ENCODE measurements at places on chromosomes 2 and 18. TPM values are rescaled to one million over a fixed set of nuclear protein-coding genes. Genes with fewer than 3 reads are reported as not detected.
A peak's percentile ranks its signal among the peaks of the same experiment; 100 is the strongest.

Gene DIPK1C
- total RNA-seq, result not detected

DNA sequence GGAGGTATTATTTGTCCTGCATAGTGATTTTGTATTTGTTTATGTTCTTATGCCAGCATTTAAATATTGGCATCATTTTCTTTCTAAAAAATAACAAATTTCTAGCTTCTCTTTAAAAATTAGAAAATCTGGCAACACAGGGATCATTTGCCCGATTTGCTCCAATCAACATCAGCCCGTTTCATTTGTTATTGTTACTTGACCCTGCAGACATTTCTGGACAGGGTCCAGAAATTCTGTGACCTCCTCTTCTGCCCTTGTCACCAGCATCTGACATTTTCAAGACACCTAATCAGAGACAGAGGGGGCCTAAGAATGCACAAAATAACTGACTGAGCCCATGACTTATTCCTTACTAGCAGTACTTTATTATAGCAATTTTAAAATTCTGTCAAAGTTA, 253.3 kb downstream of the MREG start:
- no peak for DNase-seq

Gene CCDC85A
- not detected for total RNA-seq

- peak; percentile 76 for DNase-seq
These were observed 1.2 kb downstream of the TGOLN2 start for GRCh38 chr2:85326406-85327159.

Gene NOSTRIN
- 0.33 TPM for total RNA-seq

DNA sequence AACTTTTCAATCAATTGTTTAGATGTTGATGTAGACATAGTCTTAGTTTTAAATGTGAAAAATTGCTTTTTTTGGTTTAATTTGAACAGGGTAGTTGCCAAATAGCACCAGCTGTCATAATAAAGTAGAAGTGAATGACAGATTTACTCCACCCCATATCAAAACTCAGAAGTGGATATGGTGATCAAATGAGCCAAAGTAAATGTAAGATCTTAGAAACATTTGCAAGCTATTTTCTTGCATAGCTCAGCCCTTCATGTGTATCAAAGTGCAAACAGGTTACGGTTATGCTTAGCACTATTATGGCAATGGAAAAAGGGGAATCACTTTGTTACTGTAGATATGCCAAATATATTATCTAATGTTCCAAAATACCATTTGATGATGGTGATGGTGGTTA, 540.9 kb upstream of the NRP2 start:
- no peak for DNase-seq

GRCh38 chr2:69138247-69138772, 125.3 kb downstream of the ANTXR1 start:
- DNase-seq, result no peak

GRCh38 chr18:21100146-21100545, 11.5 kb downstream of the ROCK1 start:
- DNase-seq, result no peak
